ENCODE measurements at places on chromosomes 3 and 15. TPM values are rescaled to one million over a fixed set of nuclear protein-coding genes. Genes with fewer than 3 reads are reported as not detected.

GRCh38 chr3:194089357-194090177, 46.4 kb upstream of the HES1 start:
- DNase-seq = peak; percentile 80

DNA sequence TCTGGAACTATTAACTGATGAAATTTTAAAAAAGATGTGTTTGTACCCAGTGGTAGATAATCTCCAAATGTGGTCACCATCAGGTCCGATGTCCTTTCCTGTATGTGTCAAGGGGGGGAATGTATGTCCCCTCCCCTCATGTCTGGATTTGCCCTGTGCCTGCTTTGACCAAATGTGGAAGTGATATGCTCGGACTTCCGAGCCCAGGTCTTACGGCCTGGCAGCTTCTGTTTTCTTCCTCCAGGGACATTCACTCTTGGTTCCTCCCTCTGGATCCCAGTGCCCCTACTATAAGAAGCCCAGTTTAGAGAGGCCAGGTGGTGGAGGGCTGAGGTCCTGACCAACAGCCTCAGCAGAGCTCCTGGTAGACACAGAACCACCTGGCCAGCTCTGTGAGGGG, 75.5 kb downstream of the CCR1 start:
- no peak for DNase-seq

GRCh38 chr15:37204692-37205091, 104.3 kb upstream of the MEIS2 start:
- DNase-seq = no peak

- no peak for DNase-seq
These were observed 10.7 kb upstream of the TMEM40 start for GRCh38 chr3:12769761-12770160.

- DNase-seq = no peak
These were observed 2.8 kb upstream of the CAND2 start for GRCh38 chr3:12793701-12794100.

GRCh38 chr15:46710401-46710960, 1006.8 kb upstream of the SEMA6D start:
- no peak for DNase-seq

- no peak for DNase-seq
These were observed 63.1 kb downstream of the IL16 start for GRCh38 chr15:81259760-81260298.

GRCh38 chr15:70432924-70433495, 330.3 kb downstream of the UACA start:
- DNase-seq = no peak

DNA sequence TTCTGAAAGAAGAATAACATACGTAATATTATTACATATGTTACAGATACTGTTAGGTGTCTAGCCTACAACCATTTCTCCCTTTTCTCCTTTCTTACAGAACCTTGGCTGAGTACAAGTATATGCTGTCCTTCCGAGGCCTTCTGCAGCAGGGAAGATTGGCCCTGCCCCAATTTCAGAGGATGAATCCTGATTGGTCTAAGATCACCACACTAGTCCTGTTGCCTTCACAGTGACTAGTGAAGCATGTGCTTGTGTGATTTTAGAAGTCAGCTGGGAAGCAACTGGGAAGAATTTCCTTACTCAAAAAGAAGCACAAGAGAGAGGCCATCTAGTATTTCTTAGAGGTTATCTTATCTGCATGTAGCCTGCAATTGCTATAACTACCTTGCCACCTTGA, 30.6 kb upstream of the MECOM start:
- peak; percentile 44 for DNase-seq

DNA sequence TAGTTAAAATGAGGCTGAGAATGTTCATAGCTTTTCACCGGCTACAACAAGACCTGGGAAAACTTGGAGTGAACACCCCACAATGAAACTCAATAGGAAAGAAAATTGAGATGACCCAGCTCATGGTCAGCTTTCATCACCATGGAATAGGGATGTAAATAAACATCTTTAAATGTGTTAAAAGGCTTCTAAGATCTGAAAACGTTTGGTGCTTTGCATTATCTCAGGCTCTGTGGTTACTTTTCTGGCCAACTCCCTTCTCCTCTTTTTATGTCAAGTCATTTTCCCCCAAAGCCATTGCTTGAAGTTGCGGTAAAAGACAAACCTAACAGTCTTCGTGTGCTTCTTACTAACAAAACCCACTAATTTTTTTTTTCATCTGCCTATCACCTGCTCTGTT, 195.8 kb downstream of the MECOM start:
- no peak for DNase-seq

GRCh38 chr3:181987736-181988135, 276.0 kb downstream of the SOX2 start:
- no peak for DNase-seq

- DNase-seq = no peak
These were observed 423 bp downstream of the TKT start for GRCh38 chr3:53255423-53255774.

DNA sequence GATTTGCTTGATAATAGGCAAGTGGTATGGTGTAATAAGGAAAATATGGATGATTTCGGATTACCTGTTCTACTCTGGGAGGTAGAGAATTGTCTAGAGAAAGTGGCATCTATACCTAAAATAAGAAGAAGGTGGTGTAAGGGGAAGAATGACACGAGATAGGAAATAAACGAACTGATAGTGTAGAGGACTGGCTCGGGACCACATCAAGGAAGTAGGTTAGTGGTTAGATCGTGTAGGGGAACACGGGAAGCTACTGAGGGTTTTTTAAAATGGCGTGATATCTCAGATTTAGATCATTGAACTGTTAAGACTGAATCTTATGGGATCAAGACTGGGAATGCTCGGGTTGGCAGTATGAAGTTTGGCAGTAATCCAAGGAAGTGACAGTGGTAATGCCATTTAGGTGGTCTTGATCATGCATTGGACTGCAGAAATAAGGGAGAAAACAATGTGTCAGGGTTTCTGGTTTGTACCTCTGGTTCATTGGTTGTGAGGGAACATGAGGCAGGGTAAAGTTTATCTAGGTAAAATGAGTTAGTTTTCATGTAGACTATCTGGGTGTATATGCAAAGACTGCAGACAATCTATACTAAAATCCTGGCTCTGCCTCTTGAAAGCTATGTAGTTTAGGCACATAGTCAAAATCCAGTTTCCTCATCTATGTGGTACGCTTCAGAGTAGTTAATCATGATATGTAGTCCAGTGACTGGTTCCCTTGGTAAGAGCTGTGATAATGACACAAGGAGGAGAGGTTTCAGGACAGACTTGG, 7.4 kb downstream of the RPL14 start:
- DNase-seq = no peak

GRCh38 chr3:35500641-35501350, 138.5 kb upstream of the ARPP21 start:
- DNase-seq = no peak

GRCh38 chr15:39075756-39076341, 505.0 kb upstream of the THBS1 start:
- no peak for DNase-seq

DNA sequence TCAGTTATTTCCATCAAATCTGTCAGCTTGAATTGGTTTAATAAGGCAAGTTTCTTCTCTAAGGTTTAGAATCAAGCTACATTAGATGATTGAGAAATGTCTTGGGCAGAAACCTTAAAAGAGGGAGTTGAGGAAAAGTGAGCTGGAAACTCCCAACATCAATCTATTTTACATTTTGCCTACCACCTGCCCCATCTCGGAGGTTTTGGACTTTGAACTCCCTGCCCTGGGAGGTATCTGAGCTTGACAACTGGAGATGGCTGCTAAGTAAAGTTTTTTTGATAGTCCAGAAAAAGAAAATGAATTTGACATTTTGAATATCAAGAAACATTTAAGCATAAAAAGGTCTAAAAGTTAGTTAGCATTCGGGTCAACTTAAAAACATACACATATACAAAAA, 234.2 kb downstream of the NFKBIZ start:
- DNase-seq = no peak

GRCh38 chr3:12135029-12135657, 23.6 kb downstream of the TIMP4 start:
- DNase-seq = peak; percentile 89

- DNase-seq = no peak
These were observed 30.6 kb upstream of the LRRC3B start for GRCh38 chr3:26591926-26592325.

GRCh38 chr3:142694225-142694624, 29.6 kb upstream of the TRPC1 start:
- DNase-seq = no peak

GRCh38 chr3:32847528-32847927, 29.7 kb downstream of the TRIM71 start:
- no peak for DNase-seq

- DNase-seq = no peak
These were observed 125.3 kb upstream of the P2RY1 start for GRCh38 chr3:152709659-152710058.

- no peak for DNase-seq
These were observed 77.0 kb downstream of the SLC9A9 start for GRCh38 chr3:143771258-143771657.

DNA sequence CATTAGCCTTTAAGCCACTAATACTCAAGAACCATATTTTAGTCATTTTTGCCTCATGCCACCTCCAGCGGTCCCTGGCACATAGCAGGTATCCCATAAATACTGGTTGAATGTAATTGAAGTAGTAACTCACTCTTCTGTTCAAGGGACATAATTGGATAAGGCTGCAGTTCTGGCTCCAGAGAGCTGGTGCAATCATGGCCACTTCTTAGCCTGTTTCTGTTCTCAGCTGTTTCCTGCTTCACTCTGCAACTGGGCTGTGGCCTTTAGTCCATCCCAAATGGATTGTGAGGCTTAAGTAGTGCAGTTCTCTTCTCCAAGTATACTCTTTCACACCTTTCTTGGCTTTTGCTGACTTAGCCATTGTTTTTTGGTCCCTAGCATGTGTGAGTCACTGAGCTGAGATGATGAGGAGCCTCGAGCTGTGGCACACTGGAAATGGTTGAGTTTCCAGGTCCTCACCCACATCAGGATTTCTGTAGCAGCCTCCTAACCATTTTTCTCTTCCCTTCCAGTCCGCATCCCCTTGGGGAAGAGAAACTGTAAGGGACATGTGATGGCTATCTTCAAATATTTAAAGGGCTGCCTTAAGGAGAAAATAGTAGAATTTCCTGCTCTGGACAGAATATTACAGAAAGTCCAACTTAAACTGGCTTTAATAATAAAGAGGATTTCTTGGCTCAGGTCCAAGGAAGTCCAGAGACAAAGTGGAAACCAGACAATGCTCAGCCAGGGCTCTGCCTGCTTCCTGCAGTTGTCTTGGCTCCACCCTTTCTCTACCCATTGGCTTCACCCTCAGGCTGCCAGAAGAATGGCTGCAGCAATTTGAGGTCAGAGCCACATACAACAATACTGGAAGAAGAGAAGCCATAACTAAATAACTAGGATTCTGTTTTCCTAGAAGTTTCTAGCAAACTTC, 305.4 kb upstream of the ROPN1 start:
- DNase-seq = no peak

- DNase-seq = no peak
These were observed 460.4 kb downstream of the RBMS3 start for GRCh38 chr3:29741231-29741630.

Gene SNTN
- not detected for total RNA-seq

Gene SLC9C1
- total RNA-seq = 0.69 TPM

Gene SEMA5B
- 3.1 TPM for total RNA-seq

Gene GXYLT2
- total RNA-seq = 37.4 TPM

Gene CACNA1D
- 10.4 TPM for total RNA-seq

Gene ANP32A
- 118 TPM for total RNA-seq

Gene ZNF80
- not detected for total RNA-seq

Gene ADCY5
- total RNA-seq = 125 TPM

Gene MUC4
- not detected for total RNA-seq
